ENCODE measurements at places on chromosomes 6 and 20.

- DNase-seq: no peak
These were observed 21.9 kb downstream of the CCN2 start for GRCh38 chr6:131929264-131929663.

- DNase-seq: no peak
These were observed 137.4 kb downstream of the IPCEF1 start for GRCh38 chr6:154219250-154219649.

- peak; percentile 88 for DNase-seq
These were observed 20.0 kb upstream of the TRIM27 start for GRCh38 chr6:28943557-28944411.

DNA sequence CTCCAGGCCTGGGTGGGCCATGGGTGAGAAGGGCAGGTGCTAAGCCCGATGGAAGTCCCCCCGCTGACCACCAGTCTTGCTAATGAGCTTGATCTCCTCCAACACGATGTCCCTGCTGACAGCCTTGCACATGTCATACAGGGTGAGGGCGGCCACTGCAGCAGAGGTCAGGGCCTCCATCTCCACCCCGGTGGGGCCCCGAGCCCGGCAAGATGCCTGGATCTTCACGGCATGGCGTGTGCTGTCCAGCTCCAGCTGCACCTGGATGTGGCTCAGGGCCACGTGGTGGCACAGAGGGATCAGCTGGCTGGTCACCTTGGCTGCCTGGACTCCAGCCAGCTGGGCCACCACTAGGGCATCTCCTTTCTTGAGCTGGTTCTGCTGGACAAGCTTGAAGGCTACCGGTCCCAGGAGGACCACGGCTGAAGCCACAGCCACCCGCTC, 27.9 kb downstream of the MOCS1 start:
- DNase-seq: no peak

GRCh38 chr20:13671512-13671911, 32.8 kb upstream of the TASP1 start:
- DNase-seq: no peak

DNA sequence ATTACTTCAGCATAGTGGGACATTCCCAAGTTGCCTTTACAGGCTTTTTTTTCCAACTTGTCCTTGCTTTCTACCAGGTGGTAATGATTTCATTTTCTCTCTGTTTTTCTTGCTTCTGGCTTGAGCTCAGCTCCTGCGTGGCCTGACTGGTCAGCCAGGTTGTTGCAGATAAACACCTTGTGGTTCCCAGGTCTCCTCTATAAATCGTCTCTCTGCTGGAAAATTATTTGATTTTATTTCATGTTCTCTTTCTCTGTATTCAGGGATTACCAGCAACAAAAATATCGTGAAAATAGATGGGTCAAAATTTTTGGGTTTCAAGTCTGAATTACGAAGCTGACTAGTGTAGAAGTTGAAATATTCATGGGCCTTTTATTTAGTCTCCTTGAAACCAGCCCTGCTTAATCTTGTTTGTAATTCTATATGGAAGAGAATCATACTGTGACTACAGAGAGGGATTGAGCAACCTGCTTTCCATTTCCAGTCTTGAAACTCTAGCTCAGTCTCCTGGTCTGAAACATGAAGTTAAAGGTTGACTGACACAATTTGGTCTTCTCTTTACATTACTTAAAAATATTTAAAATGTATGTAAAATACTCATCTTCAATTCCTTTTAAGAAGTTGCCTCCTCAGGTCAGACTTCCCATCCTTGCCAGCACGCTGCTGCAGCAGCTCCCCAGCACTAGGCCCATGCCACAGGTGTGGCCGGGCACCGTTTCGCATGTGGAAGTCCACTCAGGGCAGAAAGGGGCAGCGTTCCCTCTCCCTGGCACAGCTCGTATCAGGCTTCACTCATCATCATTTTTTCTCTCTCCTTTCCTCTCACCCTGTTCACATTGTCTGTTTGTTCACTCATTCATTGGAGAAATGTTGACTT, 7.1 kb downstream of the DUSP22 start:
- DNase-seq: no peak

DNA sequence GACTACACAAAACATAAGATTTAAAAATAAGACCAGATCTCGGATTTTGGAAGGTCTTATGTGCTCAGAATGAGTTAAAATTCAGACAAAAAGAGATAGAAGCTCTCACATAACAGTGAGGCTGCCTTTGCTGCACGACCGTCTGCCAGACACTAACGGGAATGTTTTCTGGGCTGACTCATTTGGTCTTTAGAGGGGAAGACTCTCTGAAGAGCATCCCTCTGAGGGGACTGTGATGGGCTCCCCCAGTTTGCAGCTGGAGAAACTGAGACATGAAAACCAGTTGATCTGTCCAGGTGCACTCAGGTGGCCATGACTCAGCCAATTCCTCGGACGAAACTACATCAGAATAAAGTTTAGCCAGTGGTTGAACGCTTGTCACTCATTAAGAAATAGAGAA, 153.9 kb downstream of the RNASET2 start:
- no peak for DNase-seq

- DNase-seq: no peak
These were observed 244.4 kb downstream of the ZFAND3 start for GRCh38 chr6:38063973-38064372.

DNA sequence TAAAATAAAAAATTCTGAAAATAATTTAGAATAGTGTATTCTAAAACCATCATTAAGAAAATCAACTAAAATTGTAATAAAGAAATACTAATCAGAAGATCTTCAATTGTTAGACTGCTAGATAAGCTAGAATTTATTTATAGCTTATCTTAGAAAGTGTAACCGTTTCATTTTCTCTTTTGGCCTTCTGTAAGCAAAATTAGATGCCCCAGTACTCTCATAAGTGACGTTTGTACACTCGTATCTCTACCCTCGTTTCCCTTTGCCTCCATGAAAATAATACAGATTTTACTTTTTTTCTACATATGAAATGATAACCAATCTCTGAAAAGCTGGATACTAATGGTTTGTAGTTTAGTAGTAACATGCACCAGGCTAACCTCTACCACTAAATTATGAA, 19.8 kb downstream of the DSE start:
- no peak for DNase-seq

GRCh38 chr6:144087789-144088426, 7.5 kb downstream of the SF3B5 start:
- peak; percentile 41 for DNase-seq

- DNase-seq: no peak
These were observed 254.4 kb upstream of the PMEPA1 start for GRCh38 chr20:57964011-57964862.

- DNase-seq: no peak
These were observed 99.2 kb upstream of the RPS6KA2 start for GRCh38 chr6:166726201-166726600.

DNA sequence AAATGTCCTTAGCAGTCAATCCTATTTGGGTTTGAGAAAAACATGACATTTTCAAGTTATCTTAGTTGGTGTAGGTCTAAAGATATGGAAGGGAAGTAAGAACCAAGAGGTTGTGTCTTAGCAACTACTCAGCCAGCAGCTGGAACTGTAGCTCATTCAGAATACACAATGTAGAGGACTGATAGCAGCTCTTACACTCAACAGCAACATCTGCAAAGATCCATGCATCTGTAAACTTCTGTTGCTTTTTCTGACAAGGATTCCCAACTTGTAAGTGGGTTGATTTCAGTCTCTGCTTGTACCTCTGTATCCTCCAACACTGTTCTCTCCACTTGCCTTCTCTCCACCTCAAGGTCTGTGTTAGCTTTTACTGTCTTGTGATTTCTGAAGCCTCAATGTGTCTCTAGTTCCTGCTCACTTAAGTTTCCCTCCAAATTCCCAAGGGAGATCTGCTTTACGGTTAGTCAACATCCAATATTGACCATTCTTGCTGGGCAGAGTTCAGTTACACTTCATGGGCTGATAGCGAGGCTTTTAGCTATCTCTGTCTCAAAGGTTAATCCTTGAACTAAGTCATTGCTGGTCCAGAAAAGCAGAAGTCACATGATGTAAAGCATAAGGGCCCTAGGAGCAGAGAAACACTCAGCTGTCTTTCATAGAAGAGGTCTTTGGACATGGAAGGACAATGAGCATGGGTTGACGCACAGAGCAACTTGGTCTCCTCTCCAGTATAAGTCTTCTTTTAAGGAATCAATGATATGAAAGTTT, 71.6 kb upstream of the LGSN start:
- DNase-seq: no peak

DNA sequence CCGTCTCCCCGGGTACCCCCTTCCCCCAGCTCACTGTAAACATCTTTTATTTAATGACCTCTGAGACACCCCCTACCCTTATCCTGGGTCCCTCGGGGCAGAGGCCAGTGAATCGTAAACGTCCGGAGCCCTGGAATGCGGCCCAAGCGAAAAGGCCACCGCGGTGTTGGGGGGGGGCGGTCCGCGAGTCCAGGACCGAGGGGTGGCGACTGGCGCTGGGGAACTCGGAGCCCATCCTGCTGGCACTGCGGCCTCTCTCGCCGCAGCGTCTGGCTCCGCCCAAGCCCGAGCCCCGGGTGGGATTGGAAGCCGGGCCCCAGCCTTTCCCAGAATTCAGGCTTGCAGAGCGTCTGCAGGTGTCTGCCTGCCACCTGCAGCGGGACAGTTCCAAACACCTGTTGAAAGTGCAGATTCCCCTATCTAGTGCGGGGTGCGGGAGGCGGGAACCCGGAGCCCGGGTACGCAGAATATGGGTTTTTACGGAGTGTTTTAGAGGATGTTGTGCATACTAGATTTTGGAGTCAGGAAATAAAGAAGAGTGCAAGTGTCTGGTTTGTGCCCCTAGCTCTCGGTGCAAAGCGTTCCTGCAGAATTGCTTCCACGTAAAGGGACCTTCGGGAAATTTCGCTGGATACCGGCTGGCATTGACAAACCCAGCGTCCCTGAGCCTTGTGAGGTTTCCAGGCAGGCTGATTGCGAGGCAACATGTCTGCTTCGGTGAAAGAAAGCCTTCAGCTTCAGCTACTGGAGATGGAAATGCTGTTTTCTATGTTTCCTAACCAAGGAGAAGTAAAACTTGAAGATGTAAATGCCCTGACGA, 800 bp downstream of the RWDD2A start:
- DNase-seq: peak; percentile 29

GRCh38 chr6:31706599-31706998, at the start of gene LY6G6F:
Gene LY6G6F (plus strand): TSS chr6:31706866. CDS start chr6:31706907, 41 bp downstream.
- no peak for DNase-seq

GRCh38 chr6:39320363-39320984, 2.0 kb downstream of the KCNK16 start:
- DNase-seq: no peak

- no peak for DNase-seq
These were observed 295.9 kb downstream of the NKAIN2 start for GRCh38 chr6:124099520-124099919.

DNA sequence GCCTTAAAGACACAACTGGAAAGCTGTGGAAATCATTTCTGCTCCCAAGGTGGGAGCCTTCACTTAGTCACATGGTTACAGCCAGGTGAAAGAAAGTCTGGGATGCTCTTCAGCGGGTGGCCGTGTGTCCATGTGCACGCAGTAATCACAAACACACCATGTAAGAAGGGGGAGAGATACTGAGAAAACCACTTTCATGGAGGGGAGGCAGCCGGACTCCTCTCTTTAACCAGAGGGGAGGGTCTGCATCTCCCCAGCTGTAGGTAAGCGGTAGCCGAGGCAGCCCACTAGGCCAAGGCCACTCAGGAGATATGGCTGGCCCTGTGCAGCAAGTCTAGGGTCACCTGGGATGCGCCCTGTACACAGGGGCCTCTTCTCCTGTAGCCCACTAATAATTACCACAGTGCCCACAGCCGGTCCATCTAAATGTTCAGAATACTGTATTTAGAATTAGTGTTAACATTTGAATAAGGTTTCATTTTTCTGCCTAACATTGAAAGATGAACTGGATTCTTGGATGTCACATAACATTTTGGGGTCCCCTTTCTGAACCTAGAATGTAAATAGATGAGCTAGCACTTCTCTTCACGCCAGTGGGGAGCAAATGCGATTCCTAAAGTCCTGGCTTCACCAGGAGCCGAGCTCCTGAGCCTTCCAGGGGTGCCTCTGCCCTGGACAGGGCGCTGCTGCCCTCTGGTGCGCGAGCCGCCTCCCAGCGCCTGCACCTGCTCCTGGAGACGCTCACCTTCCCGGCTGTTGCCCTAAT, 15.9 kb downstream of the GPR31 start:
- no peak for DNase-seq

DNA sequence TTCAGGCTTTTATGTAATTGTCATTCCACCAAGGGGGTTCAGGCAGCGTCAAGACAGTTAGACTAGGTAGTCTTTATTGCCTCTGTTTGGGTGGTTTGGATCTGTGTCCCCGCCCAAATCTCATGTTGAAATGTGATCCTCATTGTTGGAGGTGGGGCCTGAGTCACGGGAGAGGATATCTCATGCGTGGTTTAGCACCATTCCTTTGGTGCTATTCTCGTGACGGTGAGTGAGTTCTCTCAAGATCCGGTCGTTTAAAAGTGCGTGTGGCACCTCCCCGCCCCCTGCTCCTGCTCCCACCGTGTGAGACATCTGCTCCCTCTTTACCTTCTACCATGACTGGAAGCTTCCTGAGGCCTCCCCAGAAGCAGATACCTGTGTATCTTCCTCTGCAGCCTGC, 51.3 kb upstream of the FOXC1 start:
- no peak for DNase-seq
